Suprapubic skin (tissue), 4 donors: ENCODE measurements at places on chromosomes 16 and 17. TPM values are rescaled to one million over a fixed set of nuclear protein-coding genes. Genes with fewer than 3 reads are reported as not detected.

GRCh38 chr16:86668136-86668910 lies 90.0 kb downstream of the FOXL1 start:
- no peak for DNase-seq

GRCh38 chr17:63786117-63786516 lies 12.1 kb downstream of the DDX42 start:
- DNase-seq: no peak

GRCh38 chr17:28173031-28173561 lies 130.6 kb downstream of the NLK start:
- DNase-seq: no peak

The VWA3A gene
- total RNA-seq: not detected
